Natural killer cell treated with Interleukin-12 subunit alpha and Interleukin-12 subunit beta and Interleukin-15 and Interleukin-18, amount 100 ng/mL, for 72 hours (primary cell): ENCODE measurements at places on chromosomes 1 and 21.

- no peak for DNase-seq
Measured at GRCh38 chr21:33844104-33844889, 71.3 kb downstream of the ATP5PO start.

GRCh38 chr21:32299695-32300094 is 1.0 kb downstream of the MRAP start:
- no peak for DNase-seq

- no peak for DNase-seq
Measured at GRCh38 chr1:213054733-213055591, 3.9 kb downstream of the RPS6KC1 start.

- DNase-seq, result peak; percentile 83
Measured at GRCh38 chr21:45590246-45590725, 48.0 kb upstream of the SLC19A1 start.

GRCh38 chr1:54697896-54698295 is 17.8 kb upstream of the TTC4 start:
- no peak for DNase-seq

- DNase-seq, result no peak
Measured at GRCh38 chr1:156154317-156154749, 948 bp downstream of the SEMA4A start.

DNA sequence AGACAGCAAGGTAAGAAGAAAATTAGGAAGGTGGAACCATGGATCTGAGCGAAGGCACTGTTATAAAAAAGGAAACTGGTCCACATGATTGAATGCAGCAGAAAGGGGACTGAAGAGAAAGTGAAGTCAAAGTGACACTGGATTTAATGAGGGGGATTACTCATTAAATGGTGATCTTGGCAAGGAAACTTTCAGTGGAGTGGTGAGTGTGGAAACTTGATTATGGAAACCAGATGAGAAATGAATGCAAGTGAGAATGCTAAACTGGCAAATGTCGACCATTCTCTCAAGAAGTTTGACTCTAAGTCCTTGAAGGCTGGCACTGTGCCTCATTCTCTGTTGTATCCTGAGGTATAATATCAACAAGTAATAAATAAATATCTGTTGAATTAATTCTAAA is 23.3 kb downstream of the COLGALT2 start:
- DNase-seq, result no peak

DNA sequence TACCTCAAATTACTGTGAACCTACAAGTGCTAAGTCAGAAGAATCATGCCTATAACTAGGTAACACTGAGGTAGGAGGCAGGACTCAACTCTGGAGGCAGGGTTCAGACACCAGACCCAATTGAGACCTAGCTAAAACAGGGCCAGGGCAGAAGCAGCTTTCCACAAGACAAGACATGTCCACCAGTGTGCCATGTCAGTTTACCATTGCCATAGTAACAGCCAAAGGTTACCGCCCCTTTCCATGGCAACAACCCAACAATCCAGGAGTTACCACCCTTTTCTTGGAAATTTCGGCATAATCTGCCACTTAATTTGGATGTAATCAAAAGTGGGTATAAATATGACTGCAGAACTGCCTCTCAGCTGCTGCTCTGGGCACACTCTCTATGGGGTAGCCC is 432.3 kb downstream of the DPYD start:
- no peak for DNase-seq

- no peak for DNase-seq
Measured at GRCh38 chr1:111008031-111008430, 44.3 kb upstream of the LRIF1 start.

DNA sequence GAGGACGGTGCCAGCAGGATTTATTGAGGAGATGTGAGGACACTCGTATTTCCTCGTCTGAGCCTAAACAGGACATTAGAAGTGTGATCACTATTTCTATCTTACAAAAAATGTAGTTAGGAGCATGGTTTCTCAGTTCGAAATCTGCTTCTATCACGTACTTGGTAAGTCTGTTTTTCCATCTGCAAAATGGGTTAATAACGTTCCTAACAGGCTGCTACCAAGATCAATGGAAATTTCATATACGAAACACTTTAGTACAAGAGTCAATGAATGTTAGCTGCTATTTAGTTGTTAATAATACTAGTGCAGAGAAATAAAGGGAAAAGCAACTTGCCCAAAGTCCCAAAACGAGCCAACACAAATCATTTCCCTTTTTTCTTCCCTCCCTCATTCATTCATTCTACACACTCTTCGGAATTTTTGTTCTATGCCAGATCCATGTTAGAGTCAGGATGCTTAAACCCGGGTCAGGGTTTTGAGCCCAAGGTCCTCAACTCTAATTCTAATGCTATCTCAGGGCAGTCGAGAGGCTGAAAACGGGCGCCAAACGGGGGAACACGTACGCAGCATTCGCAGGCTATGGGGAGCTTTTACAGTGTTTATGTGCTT is 608 bp downstream of the SNRNP40 start:
- no peak for DNase-seq

- peak; percentile 8 for DNase-seq
Measured at GRCh38 chr1:178493301-178493741, 3.4 kb downstream of the CLEC20A start.

GRCh38 chr1:28135371-28136168 is 40.9 kb downstream of the PTAFR start:
- no peak for DNase-seq

- DNase-seq, result no peak
Measured at GRCh38 chr1:22857661-22858060, 115.0 kb downstream of the LACTBL1 start.
